Sigmoid colon (tissue), 7 donors: ENCODE measurements at places on chromosomes 2 and 18. TPM values are rescaled to one million over a fixed set of nuclear protein-coding genes. Genes with fewer than 3 reads are reported as not detected.

GRCh38 chr2:40325116-40325515 lies 126.8 kb downstream of the SLC8A1 start:
- no peak for DNase-seq

- no peak for DNase-seq
These were observed 11.4 kb upstream of the GALNT5 start for GRCh38 chr2:157245846-157246764.

The TUBA3D gene
- total RNA-seq, result not detected

DNA sequence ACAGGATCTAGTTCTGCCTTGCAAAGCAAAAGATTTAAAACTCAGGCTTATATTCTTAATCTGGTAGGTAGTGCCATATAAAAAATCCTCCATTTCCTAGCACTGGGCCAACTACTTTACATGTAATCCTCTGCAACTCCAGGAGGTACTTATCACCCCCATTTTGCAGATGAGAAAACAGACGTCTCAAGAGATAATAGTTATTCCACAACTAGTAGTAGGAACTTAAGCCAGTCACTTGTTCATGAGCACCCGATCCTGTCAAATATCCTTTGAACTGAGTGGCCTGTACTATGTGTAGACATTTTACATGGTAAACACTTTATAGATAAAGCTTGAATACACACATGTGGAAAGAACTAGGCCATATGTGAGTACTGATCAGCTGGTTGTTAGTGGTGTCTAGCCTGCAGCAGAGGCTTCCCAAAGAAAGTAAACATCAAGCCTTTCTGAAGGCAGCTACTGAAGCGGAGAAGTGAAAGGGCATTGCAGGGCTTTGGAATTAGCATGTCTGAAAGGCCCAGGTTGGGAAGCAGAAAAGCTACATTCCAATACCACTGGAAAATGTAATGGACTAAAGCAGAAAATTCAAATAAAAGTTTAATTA lies 48.0 kb downstream of the NAB1 start:
- no peak for DNase-seq

- no peak for DNase-seq
These were observed 1358.7 kb upstream of the NRXN1 start for GRCh38 chr2:52390651-52391050.

The SLC19A3 gene
- total RNA-seq, result 1.1 TPM

The GNLY gene
- not detected for total RNA-seq

The REG3A gene
- not detected for total RNA-seq

- DNase-seq, result peak; percentile 41
These were observed 161.3 kb downstream of the RTP5 start for GRCh38 chr2:242030858-242031257.

- no peak for DNase-seq
These were observed 42.4 kb downstream of the HPCAL1 start for GRCh38 chr2:10345126-10345525.

- DNase-seq, result peak; percentile 78
These were observed 359.9 kb upstream of the SLC14A2 start for GRCh38 chr18:45255197-45255890.

The TFCP2L1 gene
- 0.36 TPM for total RNA-seq

GRCh38 chr2:67625690-67626475 lies 228.8 kb downstream of the ETAA1 start:
- no peak for DNase-seq

The POTEI gene
- total RNA-seq, result not detected

GRCh38 chr2:221999717-222000116 lies 299.1 kb downstream of the PAX3 start:
- no peak for DNase-seq

The CCDC68 gene
- 5.5 TPM for total RNA-seq

DNA sequence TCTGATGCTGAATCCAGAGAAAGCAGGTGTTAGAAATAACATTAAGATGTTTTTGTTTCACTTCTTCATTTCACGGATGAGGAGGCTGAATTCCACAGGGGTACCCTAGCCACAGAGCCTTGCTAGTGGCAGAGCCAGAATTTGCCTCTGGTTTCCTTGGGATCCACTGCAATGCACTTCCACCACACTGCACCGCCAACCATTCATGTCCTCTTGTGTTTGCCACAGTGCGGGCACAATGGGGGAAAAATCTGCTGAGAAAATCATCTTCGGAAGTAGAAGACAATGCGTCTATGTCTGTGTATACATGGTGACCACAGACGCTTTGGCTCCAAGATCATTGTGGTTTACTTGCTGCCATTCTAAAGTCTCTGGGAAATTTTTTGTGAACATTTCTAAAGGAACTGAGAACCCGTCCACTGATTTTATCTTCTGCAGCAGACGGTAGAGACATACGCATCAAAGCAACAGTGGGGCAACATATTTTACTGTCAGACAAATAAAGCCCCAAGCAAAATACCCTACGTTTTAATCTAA lies 14.9 kb downstream of the ICOS start:
- no peak for DNase-seq

GRCh38 chr18:74994502-74995418 lies 214.2 kb downstream of the PTGR3 start:
- DNase-seq, result no peak

The ARMC9 gene
- 24.3 TPM for total RNA-seq

- no peak for DNase-seq
These were observed 116.0 kb downstream of the CDC42EP3 start for GRCh38 chr2:37555457-37555856.

GRCh38 chr2:58203018-58203417 lies 38.1 kb downstream of the FANCL start:
- DNase-seq, result no peak

The SERPINB10 gene
- not detected for total RNA-seq

The ALK gene
- total RNA-seq, result 1.1 TPM

DNA sequence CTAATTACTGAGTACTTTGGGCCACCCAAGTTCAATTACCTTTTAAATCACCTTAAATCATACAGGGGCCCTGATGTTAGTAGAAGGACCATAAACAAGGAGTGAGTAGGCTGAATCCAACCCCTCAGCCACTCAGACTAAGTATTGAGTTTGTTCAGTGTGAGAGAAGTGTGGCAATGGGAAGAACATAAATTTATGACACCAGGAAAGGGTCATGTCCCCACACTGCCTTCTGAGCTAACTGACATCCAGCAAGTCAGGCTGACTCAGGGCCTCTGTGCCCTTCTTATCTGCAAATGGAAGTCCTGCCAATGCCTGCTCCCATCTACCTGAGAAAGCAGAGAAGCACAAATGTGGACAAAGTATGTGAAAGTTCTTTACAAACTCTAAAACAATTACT lies 12.9 kb downstream of the PLEKHM3 start:
- DNase-seq, result no peak

GRCh38 chr2:240996161-240996833 lies 2.1 kb upstream of the SNED1 start:
- DNase-seq, result peak; percentile 63
